ENCODE measurements at places on chromosomes 3 and 15.

- no peak for DNase-seq
These were observed 42.9 kb downstream of the ARNT2 start for GRCh38 chr15:80447077-80447476.

GRCh38 chr3:37506956-37507535 lies 332.7 kb upstream of the LRRFIP2 start:
- DNase-seq: no peak

DNA sequence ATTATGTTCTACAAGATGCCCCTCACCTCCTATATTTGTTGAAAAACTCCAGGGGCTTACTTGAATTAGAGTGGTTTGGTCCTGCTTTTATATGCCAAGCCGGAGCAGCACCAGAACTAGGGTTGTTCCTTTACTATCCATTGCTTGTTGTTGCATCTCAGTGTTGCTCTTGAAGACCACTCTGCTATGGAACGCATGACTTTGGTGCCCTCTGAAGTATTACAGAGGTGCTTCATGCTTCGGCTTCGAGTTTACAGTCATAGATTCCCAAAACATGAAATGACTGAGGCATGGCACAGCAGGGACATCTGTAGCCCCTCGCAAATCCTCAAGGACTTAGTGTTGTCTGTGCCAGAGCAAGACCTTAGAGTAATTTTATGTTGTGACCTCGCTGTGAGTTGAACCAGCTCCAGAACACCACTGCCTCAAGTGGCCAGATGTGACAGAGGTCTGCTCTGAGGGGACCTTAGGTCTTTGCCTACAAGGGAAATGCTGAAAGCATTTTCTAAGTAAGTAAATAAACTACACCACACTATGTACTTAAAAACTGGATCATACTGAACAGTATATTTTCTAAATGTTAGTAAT lies 67.2 kb upstream of the SIAH2 start:
- no peak for DNase-seq

DNA sequence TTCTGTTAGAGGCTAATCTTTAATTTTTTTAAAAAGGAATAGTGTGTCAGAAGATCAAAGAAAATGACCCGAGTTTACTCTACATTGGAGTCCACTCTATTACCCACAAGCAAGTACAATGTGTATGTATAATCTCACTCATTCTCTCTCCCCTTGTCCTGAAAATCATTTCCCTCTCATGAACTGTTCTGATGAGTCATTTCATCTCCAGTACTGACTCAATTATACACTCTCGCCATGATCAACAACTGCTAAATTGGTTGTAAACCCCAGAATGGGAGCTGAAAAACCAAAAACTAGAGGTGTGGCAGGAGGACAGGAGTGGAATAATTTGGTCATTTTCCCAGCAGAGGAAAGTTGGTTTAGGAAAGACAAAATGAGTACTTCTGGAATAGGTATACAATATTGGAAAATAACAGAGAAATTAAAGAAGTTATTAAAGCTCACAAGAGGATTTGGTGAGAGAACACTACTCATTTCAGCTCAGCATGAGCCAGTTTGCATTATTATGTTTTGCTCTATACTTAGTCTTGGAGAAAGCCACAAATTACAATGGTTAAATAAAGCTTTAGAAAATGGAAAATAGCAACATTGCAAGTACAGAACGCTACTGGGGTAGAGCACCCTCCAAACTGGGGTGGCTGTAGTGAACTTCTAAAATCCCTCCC lies 144.3 kb upstream of the PFN2 start:
- DNase-seq: no peak

GRCh38 chr3:39784922-39785321 lies 24.5 kb upstream of the MYRIP start:
- DNase-seq: no peak

DNA sequence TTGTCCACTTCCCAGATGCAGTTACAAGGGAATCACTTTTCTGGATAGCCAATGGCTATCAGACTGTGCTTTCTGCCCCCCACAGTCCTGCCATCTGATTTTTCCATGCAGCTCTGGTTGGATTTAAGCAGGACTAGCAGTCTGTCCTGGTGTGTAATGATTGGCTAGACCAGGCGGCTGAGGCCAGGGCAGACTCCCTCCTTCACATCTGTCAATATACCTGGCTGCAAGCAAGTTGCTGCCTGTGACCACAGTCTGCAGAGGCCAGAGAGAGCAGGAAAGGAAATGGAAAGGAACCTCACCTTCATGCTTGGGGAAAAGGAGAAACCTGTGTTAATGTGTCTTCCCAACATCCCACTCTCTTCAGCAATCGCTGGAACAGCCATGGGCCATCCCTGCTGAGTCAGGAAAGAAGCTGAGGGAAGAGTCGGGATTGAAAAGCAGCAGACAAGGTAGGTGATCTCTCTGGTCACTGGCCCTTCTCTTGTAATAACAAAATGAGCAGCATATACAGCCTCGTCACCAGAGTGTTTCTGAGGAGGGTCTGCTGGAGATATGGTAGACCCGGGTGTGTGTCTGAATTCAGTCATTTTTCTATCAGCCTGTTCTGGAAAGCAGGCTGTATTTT lies 126.7 kb upstream of the PHLDB2 start:
- DNase-seq: no peak

DNA sequence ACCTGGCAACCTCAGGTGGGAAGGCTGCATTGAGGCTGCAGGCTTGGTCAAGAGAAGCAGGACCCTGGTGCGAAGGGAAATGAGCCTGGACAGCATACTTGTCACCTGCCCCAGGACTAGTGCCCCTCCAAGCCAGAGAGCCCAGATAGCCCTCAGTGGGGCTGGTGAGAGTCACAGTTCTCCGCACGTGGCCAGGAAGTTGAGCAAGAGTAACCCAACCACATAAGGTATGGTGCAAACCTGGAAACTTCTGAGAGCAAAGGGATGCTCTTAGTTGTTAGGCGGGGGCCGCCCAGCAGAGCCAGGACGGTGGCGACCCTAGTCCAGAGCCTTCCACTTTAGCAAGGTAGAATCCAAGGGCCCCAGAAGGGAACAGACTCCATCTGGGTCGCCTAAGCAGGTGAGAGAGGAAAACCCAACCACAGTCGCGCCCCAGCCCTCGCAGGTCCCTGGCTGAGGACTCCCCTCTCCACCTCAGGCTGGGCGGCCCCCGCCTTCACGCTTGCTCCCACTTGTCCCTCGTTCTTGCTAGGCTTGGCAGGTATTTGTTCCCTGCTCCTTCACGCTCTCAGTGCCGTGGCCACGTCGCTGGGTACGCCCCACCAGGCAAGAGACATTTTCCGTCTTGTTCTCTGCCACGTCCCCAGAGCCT lies 1.1 kb upstream of the VPS18 start:
- no peak for DNase-seq

GRCh38 chr15:66840615-66841390 lies 138.8 kb downstream of the SMAD6 start:
- DNase-seq: no peak

DNA sequence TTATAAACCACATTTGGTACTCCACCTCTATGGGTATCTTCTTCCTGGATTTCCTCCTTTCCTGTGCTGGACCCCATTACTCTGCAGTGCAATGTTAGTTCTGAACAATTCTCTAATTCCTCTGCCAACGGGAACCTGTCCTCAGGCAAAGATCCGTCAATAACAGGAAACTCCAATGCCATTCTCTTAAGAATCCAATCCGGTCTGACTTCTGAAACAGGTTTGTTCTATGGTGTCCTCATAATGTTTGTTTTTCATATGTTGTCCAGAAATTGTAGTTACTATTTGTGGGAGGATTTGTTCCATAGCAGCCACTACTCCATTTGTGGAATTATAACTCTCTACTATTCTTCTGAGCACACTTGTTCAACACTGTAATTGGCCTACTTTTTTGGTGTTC lies 112.7 kb downstream of the TBL1XR1 start:
- DNase-seq: no peak

- DNase-seq: no peak
These were observed 1.4 kb upstream of the CPOX start for GRCh38 chr3:98594628-98595324.

- no peak for DNase-seq
These were observed 284.5 kb upstream of the TLE3 start for GRCh38 chr15:70382009-70382749.

GRCh38 chr15:77901251-77901881 lies 176.1 kb downstream of the TBC1D2B start:
- DNase-seq: no peak

- no peak for DNase-seq
These were observed 21.3 kb downstream of the GSK3B start for GRCh38 chr3:120072867-120073525.

GRCh38 chr3:82743196-82743595 lies 981.8 kb upstream of the GBE1 start:
- DNase-seq: no peak

- no peak for DNase-seq
These were observed 981.9 kb downstream of the FHIT start for GRCh38 chr3:60269377-60269776.

GRCh38 chr3:178120367-178120766 lies 415.9 kb upstream of the KCNMB2 start:
- DNase-seq: no peak

DNA sequence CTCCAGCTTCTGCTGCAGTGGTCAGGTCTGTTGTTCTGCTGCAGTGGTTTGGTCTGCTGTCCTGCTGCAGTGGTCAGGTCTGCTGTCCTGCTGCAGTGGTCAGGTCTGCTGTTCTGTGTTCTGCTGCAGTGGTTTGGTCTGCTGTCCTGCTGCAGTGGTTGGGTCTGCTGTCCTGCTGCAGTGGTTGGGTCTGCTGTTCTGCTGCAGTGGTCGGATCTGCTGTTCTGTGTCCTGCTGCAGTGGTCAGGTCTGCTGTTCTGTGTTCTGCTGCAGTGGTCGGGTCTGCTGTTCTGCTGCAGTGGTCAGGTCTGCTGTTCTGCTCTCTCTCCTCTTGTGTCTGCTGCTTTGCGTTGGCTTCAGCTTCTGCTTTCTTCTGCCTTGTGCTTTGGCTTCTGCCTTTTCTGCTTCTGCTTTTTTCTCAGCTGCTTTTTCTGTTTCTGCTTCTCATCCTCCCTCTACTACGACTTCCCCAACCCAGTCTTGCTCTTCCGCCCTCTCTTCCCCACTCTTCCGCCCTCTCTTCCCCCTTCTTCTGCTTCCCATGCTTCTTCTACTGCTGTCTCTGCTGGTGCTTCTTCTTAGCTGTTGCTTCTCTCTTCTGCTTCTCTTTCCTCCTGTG lies 50.7 kb downstream of the FAM43A start:
- DNase-seq: no peak

- DNase-seq: no peak
These were observed 30.4 kb upstream of the TMCO5A start for GRCh38 chr15:37903919-37904625.

GRCh38 chr15:46696281-46696680 lies 1021.0 kb upstream of the SEMA6D start:
- DNase-seq: no peak

DNA sequence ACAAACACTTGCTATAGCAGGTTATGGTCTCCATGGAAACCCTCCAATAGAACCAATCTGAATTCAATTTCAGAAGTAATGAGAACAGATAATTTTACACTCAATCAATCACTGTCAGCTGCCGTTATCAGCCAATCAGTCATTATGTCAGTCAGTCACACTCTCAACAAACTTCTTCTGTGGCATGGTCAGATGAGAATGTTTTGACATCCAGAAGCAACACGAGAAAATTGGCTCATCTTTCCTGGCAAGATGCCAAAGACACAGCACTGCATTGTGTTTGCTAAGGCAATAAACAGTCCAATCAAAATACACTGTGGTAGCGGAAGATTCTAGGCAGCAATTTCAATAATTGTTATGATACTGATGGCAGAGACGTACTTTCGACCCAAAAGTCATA lies 190.7 kb downstream of the RORA start:
- DNase-seq: no peak

GRCh38 chr3:79769229-79769628 lies 1.4 kb upstream of the ROBO1 start:
- no peak for DNase-seq

- DNase-seq: no peak
These were observed 1.8 kb downstream of the STX19 start for GRCh38 chr3:94026623-94027022.

DNA sequence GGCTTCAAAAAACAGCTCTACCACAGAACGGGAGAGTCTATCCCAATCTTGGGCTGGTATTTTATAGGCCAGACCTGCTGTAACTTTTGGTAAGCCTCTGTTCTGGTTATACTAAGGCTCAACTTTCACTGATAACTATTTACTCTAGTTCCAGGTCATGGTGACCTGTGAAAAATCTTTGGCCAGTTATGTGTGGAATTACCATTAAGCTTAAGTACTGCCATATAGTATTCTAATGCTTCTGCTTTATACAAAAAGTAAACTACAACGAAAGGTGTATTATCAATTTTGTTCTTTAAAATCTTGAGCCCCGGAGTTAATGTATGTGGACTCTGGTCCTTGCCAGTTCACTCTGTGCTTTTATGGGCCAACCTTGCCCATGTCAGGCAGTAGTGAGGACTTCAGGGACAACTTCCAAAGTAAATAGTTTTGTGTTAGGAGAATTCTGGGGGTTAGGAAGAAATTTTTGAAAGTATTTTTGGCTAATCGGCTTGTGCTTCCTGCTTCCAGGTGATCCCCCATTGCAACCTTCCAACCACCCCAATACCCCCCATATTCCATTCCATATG lies 6.4 kb downstream of the SIAH2 start:
- no peak for DNase-seq

DNA sequence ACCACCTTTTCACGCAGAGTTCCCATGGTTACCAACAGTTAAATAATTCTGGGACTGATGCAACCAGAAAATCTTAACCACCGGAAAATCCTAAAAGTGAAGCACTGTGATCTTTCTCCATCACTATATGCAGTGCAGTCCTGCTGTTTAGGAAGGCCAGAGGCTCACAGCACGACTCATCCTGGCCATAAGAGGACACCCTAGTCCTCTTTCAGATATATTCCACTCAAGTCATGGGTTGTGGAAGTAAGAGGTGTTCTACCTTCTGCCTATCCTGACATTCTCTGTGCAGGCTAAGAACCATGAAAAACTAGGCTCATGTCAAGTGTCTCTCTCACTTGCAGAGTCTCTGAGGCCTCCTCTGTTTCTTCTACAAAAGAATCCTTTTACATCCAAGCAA lies 67.2 kb downstream of the DHX30 start:
- DNase-seq: no peak

GRCh38 chr3:72144773-72145505 lies 360.0 kb upstream of the PROK2 start:
- no peak for DNase-seq

- no peak for DNase-seq
These were observed 482.8 kb upstream of the NAALADL2 start for GRCh38 chr3:174376346-174376745.
